ENCODE measurements at places on chromosomes 7 and 10.

DNA sequence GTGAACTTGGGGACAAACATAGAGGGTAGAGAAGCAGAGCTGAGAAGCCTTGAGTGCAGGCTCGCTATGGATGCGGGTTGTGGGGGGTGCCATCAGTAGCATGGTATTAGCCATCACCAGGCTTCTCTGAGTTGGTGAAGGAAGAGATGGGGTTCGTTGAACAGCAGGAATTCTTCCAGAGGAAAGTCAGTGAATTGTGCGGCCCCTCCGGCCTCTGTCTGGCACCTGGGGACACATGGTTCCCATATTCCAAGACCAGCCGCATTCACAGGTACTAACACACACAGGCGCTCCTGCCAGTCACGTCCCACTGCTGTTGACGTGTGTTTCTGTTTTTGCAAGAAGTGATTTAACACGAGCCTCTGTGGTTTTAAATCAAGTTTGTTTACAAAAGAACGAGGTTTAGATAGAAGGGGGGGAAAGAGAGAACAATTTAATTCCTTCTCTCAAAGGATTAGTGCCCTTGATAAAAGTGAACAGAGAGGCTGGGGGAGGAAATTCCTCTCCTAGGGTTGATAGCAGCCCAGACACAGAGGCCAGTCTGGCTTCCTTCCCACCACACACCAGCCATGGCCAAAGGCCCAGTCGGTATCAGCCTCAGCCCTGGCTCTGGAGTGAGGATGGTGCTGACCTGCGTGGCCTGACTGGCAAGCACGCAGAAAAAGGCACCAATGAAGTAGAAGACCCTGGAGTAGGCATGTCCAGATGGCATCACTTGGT lies 252.6 kb upstream of the IGFBP3 start:
- DNase-seq: no peak

- DNase-seq: no peak
Observed at GRCh38 chr10:116101616-116102315, 171.2 kb downstream of the GFRA1 start.

GRCh38 chr10:123175389-123176387 lies 21.5 kb downstream of the BUB3 start:
- DNase-seq: no peak

DNA sequence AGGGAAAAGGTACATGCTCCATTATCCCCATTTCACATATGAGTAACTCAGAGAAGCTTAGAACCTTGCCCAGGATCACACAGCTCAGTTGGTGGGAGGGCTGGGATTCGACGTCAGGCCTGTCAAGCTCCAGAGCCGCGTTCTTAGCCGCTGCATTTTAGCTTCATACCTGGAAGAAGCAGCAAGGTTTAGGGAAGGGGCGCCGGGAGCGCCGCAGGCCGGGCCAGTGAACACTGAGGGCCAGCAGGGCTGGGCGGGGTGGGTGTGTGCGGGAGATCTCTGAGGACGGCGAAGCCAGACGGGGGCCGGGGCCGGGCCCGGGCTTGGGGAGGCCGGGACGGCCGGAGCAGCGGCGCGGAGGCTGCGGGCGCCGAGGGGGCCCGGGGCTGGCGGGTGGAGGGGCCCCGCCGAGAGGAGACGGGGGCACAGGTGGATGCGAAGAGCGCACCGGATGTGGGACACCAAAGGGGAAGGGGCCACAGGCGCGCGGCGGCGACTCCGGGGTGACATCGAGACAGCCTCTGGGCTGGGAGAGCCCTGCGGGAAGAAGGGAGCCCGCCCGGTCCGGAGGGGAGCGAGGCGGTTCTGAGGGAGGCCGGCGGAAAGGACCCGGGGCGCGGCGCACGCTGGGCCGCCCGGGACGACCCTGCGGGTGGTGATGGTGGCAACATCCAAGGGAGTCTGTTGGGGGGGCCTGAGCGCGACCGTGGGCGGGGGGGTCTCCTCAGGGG lies 498 bp downstream of the NDST2 start:
- no peak for DNase-seq

DNA sequence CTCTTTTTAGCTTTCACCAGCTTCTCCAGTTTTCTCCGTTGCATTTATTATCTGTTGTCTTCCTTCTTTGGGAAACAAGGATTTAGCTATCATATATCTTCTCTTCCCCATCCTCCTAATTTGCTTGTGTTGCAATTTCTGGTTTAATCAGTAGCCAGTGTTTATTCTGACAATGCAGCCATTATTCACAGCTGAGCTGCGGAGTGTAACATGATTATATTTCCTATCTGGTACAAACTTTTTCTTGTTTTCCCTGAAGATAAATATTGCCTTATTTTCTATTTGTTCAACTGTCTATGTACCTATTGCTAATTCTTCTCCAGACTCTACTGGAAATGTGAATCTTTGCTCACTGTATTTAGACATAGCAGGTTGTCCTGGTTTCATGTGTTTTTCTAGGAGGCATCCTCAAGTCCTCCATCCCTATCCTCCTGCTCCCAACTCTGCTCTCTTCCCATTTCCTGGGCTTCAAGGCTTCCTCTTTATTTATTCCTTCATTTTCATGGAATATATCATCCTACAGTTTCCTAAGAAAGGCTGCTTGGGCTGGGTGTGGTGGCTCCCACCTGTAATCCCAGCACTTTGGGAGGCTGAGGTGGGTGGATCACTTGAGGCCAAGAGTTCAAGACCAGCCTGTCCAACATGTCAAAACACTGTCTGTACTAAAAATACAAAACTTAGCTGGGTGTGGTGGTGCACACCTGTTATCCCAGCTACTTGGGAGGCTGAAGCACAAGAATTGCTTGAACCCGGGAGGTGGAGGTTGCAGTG lies 72.4 kb upstream of the KDM7A start:
- DNase-seq: no peak

- no peak for DNase-seq
Observed at GRCh38 chr7:20352573-20353306, 22.0 kb downstream of the ITGB8 start.

GRCh38 chr7:40507166-40507565 lies 372.4 kb downstream of the SUGCT start:
- no peak for DNase-seq

DNA sequence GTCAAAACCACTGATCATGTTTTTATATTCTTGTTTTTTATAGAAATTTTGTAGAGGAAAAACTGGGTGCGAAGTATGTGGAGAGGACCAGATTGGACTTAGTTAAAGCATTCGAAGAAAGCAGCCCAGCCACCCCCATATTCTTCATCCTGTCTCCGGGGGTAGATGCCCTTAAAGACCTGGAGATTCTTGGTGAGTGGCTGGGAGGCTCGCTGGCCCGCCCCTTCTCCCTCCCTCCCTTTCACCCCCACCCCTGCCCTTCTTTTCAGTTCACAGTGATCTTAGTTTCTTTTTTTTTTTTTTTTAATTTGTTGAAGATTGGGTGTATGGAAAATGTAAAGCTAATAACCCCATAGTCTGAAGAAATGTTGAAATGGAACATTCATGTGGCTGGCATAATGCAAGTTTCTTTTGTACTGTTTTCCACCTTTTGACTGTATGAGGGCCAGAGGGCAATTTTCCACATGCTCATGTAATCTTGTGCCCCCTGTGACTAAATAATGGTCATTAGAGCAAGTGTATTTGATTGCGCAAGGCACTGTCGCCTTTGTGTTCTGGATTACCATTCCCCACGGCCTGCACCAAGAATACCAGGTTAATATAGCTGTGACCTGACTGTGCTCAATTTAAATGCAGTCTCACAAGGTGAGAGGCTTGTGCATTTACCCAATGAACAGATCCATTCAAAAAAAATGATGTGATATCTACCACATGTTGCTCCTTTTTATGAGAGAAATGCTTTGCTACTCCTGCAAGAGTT lies 77.7 kb downstream of the CDCA7L start:
- DNase-seq: no peak

GRCh38 chr10:115093776-115094408 lies 727 bp downstream of the ATRNL1 start:
- no peak for DNase-seq

DNA sequence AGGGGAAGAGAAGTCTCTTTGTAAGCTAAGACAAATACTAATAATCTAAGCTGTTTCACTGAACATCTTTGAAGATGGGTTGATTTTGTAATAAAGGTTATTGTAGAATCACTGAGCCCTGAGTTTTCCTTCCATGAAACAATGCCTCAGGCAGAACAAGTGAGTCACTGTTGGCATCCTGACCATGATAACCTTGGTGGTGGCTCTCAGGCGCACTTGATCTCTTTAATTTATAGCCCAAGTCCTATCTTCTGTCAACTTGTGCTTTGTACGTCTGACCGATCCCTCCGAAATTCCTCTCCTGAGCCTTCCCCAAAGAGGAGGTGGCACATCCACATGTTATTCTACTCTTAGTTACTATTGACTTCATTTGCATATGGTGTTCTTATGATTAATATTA lies 812.9 kb downstream of the REEP3 start:
- no peak for DNase-seq

- DNase-seq: no peak
Observed at GRCh38 chr7:151869455-151869854, 7.5 kb downstream of the PRKAG2 start.

GRCh38 chr7:44292420-44292817 lies 33.0 kb downstream of the CAMK2B start:
- DNase-seq: no peak

DNA sequence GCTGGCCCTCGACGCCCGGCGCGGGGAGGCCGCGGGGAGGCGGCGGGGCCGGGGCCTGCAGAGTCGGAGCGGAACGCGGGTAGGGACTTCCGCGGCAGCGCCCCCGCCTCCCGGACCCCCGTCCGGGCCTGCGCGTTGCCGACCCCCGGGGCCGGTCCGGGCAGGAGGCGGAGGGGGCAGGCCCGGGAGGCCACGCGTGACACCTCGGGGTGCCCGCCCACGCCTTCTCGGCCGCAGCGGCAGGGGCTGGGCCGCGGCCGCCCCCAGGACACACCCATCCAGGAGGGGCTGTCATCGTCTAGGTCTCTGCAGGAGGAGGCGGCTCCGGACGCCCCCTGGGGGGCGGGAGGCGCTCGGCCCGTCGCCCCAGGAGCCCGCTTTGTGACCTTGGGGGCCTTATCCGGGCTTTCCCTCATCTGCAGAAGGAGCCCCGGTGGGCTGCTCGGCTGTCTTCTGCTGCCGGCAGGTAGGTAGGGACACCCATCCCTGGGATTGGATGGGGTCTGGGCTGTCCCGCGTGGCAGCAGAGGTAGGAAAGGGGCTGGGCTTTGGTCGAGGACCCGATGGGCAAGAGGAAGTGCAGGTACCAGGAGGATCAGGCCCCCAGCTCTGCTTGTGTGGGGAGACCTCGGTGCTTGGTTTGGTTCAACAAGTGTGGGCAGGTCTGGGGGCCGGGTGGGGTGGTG lies 569 bp downstream of the ZNF316 start:
- no peak for DNase-seq

GRCh38 chr7:99033765-99034164 lies 110.1 kb downstream of the SMURF1 start:
- no peak for DNase-seq

DNA sequence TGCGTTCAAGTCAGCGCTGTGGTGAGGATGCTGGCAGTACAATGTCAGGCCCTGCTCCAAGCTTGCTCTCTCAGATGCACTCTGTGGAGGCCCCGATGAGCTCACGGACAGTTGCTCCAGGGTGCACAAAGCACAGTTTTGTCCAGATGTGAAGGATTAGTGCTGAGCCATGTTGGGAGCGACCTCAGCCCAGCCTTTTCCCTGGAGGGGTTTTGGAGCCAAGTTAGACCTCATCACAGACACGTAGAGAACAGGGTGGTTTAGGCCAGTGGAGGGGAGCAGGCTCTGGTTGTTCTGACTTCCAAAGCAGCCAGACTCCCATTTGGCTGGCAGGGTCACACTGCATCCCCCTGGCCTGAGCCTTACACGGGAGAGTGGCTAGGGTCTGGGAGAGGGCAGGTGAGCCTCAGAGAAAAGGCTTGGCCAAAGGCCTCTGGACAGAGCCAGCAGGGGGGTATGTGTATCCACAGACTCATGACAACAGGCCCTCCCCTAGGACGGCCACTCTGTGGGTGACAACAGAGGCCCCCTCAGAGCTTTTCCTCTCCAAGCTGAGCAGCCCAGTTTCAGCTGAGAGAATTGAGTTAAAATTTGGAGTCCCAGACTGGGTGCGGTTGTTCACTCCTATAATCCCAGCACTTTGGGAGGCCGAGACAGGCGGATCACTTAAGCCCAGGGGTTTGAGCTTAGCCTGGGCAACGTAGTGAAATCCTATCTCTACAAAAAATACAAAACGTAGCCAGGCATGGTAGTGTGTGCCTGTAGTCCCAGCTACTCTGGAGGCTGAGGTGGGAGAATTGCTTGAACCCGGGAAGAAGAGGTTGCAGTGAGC lies 4.7 kb downstream of the PLAC9 start:
- no peak for DNase-seq

DNA sequence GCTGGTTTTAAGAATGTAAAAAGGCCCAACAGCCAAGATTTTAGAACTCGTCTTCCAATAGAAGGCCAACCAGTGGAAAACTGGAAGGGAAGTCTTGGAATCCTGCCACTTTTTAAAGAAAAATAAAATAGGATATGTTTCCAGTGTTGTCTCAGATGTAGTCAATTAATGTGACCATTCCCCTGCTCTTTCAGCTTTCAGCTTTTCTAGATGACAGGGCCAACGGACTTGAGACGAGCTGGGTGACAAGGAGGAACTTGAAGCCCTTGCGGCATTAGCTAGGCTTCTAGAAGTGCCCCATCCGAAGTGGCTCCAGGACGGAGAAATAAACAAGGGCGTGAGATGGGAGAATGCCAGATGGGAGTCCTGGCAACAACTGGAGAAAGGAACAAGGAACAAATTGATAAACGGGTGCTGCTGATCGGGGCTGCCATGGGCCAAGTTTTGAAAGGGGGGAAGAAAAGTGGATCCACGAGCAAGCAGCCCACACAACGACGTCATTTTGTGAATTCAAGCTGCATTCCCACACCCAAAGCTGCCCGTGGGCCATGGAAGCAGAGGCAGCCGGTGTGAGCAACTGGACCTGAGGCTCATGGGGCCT lies 42.3 kb downstream of the CTBP2 start:
- no peak for DNase-seq

- DNase-seq: no peak
Observed at GRCh38 chr10:98489561-98490481, 43.1 kb upstream of the HPS1 start.

- DNase-seq: no peak
Observed at GRCh38 chr10:123868038-123869019, 23.3 kb downstream of the CPXM2 start.
